ENCODE measurements at places on chromosomes 1 and 21.

DNA sequence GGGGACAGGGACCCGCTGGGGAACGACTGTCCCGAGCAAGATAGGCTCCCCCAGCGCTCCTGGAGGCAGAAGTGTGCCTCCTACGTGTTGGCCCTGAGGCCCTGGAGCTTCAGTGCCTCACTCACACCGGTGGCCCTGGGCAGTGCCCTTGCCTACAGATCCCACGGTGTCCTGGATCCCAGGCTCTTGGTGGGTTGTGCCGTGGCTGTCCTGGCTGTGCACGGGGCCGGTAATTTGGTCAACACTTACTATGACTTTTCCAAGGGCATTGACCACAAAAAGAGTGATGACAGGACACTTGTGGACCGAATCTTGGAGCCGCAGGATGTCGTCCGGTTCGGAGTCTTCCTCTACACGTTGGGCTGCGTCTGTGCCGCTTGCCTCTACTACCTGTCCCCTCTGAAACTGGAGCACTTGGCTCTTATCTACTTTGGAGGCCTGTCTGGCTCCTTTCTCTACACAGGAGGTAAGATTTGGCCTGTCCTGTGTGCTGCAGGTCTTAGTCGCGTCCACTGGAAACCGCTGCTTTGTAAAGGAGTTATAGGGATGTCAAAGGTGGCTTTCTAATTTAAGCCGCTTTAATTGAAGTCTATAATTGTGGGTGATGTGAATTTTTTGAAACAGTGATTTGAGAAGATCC lies 717 bp downstream of the UBIAD1 start:
- DNase-seq = no peak

GRCh38 chr1:210233495-210234328 lies 1.1 kb downstream of the SERTAD4 start:
- no peak for DNase-seq

GRCh38 chr1:4089421-4090175 lies 189.5 kb upstream of the C1orf174 start:
- no peak for DNase-seq

DNA sequence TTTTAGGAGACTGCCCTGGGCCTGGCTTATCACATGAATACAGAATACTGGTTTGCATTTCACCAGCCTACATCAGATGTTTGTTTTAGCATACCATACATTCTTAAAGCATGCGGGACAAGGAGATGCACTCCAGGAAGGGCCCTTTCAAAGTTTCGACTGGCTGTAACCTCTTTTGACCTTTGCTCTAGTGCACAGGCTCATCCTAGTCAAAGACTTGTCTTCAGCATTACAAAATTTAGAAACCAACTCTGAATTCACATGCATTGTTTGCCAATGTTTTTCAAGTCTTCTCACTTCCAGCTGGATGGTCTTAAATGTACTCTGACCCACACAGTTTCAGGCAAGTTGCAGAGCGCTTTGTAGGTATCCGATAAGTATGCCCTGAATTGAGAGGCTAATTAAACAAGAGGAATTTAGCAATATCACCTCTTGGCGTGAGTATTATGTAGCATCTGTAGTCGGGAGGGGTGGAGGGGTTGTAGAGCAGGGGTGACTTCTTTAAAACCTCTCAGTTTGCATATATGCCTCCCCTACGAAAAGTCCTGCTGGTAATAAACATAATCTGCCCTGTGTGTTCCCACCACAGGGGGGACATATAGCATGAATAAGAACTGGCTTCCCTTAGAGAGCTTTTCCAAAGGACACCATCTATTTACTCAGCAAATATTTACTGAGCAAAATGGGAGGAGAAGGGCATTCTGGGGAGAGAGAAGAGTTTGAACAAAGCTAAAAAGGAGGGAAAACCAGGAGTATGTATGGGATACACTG lies 24.4 kb upstream of the AHCYL1 start:
- no peak for DNase-seq

- no peak for DNase-seq
Observed at GRCh38 chr1:154767315-154768240, 102.5 kb downstream of the KCNN3 start.

DNA sequence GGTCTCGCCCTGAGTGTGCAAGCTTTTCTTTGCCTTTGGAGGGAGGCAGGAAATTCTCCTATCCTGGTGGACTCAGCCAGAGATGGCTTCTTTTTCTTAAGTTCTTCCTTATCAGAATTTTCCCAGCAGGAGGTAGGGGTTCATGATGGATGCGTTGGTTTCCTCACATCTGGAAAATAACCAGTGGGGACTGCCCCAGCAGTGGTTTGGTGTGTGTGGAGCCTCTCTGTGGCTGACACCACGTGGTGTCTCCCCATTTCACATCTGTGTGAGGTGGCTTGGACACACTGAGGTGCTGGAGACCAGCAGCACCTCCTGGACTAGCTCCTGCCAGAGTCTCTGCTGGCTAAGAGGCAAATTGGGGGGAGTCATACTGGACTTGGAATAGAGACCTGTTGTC lies 32.6 kb downstream of the B3GALT5 start:
- DNase-seq = no peak

GRCh38 chr1:45297666-45298356 lies 28.9 kb upstream of the HPDL start:
- DNase-seq = no peak

DNA sequence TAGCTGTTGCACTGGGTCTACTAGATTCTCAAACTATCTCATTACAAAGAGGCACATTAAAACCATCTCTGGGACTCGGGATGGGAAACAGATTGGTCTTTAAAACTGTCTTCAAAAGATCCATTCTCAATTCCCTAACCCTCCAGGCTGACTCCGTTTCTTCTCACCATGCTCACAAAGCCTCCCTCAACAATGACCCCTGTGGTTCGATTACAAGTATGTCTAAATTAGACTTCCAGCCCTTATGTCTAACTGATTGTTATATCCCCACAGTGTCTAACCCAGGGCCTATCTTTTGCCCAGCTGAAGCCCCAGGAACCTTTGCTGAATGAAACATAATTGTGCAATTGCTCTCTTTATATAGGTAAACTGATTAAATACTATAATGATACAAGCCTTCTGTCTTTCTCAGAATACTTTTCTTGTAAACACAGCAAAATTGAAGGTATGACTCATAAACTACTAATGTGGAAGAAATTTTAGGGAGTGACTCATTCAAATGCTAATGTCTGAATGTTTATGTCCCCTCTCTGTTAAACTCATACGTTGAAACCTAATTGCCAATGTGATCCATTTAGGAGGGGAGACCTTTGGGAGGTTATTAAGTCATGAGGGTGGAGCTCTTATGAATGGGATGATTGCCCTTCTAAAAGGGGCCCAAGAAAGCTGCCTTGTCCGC lies 65.6 kb upstream of the DAB1 start:
- no peak for DNase-seq

DNA sequence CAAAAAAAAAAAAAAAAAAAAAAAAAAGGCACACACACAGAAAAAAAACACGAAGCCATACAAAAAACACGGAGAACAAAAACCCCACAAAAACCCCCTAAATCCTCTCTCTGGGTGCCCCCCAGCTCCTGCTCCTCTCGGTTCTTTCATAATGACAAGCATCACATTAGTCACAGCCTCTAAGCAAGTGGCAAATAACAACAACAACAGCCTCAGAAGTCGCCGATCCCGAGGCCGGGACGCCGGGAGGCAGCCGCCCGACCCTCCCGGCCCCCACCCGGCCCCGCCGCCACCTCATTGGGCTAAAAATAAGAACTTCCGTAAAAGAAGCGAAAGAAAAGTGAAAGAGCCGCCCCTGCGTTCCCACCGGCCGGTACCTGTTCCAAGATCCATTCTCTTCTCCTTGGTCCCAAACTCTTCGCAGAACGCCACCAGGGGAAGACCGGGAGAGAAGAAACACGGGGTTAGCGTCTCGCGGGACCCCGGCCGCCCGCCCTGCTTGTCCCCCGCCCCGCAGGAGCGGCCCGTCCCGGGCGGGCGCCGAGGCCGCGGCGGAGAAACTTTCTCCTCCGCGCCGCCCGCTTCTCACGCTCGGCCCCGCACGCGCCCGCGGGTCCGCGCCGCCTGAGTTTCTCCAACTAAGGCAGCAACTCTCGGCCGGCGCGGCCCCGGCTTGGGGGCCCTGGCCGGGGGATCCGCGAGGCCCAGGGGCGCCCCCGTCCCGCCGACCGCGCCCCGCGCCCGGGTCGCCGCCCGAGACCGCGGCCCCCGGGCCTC lies 102.8 kb downstream of the CASZ1 start:
- DNase-seq = peak; percentile 29

Measured in inflammatory macrophage (primary cell).